GM04504 (cell line): ENCODE measurements at places on chromosomes 11 and 22.

GRCh38 chr22:38069372-38070249 lies 12.4 kb downstream of the PICK1 start:
- DNase-seq = peak; percentile 24

DNA sequence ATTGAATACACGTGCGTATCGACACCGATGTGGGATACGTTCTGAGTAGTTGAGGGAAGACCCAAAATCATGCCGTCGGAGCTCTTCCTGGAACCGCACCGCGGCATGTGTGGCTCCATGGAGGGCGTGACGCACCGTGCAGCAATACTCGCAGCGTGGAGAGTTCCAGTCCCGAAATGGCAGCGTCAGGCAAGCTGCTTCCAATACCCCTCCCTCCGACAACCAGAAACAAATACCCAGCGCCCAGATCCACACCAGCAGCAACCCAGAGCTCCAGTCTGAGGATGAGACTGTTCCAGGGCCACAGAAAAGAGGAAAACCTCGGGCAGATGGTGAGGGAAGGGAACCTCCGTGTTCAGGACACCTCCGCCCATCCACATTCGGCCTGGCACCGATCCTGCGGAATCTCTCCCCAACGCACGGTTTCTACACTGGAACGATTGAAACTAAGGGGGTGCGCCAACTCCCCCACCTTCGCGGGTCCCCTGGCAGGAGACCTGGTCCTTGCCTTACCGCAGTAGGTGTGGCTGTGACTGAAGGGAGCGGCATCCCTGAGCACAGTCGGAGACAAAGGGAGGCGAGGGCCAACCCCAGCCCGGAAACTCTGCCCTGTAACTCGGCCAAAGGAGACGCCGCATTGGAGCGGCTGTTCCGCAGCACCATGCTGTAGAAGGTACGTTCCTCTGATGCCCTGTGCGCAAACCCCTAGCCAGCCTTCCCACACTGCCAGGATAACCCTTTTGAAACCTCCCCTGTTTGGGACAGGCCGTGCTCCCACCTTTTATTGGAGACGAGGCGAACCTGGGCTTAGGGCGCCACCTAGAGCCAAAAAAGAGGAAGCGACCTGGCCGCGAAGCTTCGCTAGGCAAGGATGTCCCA lies 28.2 kb downstream of the DBX1 start:
- DNase-seq = no peak

DNA sequence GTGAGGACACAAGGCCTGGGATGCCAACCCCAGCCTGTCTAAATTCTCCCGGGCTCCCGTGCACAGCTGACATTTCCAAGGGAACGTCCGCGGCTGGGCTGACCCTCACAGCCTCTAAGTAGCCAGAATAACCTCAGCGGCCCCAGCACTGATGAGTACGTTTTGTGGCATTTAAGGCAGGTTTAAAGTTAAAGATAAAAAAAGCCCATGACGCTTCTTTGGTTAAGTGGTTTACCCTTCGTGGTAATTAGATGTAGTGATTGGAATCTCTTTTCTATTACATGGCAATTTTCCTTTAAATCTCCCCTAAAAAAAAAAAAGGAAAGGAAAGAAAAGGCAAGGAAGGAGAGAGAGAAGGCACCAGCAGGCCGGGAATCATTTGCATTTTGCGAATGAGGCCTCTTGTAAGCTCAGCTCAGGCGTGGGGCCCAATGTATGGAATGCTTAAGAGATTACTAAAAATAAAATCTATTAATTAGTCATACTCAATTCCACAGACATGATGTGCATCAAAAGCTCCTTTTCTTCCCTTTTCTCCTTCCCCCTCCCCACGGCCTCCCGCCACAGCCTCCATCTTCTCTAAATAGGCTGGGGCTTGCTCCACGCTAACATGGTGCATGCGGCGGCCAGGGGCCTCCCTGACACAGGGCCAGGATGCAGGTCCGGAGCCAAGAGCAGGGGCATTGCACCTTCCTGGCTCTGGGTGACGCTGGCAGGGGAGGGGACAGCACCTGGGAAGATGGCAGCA lies 44.1 kb downstream of the MACROD1 start:
- peak; percentile 33 for DNase-seq

DNA sequence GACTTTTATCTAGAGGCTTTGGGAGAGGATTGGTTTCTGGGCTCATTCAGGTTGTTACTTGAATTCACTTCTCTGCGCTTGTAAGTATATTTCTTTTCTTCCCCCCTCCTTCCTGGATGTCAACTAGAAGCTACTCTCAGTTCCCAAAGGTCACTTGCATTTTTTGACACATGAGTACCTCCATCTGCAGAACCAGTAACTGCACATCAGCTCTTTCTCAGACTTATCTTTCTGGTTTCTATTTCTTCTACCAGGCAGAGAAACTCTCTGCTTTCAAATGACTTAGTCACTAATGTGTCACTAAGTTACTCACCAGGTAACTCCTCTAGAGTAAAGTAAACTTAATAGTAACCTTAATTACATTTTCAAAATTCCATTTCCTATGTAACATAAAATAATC lies 773.0 kb upstream of the LUZP2 start:
- DNase-seq = no peak

- peak; percentile 13 for DNase-seq
Measured at GRCh38 chr22:29457730-29458129, 19.3 kb downstream of the RFPL1 start.

GRCh38 chr11:76626921-76627401 lies 43.6 kb downstream of the LRRC32 start:
- DNase-seq = peak; percentile 50

DNA sequence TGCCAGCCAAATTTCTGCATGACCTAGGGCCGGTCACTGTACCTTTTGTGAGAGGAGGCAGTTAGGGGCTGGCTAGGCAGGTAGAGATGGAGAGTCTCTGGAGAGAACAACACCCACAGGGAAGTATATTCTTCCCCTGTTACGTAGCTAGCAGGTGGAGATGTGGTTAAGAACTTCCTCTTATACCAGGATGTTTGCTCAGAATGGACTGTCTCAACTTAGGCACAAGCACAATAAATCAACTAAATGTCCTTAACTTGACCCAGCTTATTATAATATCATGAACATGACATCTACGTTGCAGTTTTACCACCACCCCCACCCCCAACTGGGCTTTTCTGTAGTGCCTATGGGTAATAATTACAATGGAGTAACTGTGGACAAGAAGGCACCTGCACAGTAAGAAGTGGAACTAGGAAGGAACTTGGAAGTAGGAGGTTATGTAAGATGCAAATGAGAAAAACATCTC lies 60.7 kb upstream of the MPEG1 start:
- no peak for DNase-seq

- no peak for DNase-seq
Measured at GRCh38 chr11:65323813-65324212, 9.1 kb downstream of the CDC42EP2 start.

GRCh38 chr11:127050186-127050585 lies 49.6 kb upstream of the KIRREL3 start:
- no peak for DNase-seq

DNA sequence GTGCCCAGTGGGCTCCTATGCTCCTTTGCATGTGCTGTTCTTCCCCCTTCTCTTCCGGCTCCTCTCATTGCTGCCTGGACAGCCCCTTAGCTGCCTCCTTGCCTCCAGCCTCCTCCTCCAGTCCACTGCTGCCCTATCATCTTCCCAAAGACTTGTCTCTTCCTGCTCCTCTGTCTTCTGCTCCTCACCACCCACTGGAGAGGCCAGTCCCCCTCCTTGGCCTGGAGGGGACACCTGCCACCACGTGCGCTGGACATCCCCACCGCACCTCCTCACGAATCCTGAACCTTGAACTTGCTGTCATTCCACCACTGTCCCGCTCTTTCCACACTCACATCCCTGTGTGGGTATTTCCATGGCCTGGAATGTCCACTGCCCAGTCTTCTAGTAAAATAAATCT lies 49.8 kb downstream of the MICAL2 start:
- no peak for DNase-seq

- no peak for DNase-seq
Measured at GRCh38 chr22:21641417-21641788, 699 bp upstream of the SDF2L1 start.

- no peak for DNase-seq
Measured at GRCh38 chr11:9379041-9379440, 5.4 kb upstream of the IPO7 start.

DNA sequence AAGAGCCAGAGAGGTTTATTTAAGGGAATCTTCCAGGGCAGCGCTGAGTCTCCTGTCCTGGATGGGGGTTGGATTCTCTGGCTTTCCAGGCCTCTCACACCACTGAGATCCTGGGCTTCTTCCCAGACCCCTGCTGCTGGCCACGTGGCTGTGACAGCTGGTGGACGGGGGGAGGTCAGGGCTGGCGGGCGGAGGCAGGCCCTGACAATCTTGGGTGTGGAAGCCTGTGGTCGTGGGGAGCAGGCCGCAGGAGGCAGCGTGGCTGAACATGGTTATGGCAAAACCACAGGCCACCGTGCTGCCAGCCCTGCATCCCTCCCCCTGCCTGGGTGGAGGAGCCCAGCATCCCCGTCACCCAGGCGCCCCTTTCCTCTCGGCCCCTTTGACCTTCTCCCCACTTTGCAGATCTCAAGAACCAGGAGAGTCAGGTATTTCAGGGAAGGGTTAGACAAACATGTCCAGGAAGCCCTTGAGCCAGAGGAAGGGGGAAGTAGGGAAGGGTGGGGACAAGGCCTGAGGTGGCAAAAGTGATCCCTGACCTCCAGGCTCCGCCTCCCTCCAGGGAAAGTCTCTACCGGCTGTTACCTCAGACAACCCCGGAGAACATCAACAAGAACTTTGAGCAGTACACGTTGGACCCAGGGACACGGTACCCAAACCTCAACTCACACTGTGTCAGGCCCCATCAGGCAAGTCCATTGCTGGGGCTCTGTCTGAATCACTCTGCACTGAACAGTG lies 111.8 kb downstream of the MICAL2 start:
- DNase-seq = no peak

DNA sequence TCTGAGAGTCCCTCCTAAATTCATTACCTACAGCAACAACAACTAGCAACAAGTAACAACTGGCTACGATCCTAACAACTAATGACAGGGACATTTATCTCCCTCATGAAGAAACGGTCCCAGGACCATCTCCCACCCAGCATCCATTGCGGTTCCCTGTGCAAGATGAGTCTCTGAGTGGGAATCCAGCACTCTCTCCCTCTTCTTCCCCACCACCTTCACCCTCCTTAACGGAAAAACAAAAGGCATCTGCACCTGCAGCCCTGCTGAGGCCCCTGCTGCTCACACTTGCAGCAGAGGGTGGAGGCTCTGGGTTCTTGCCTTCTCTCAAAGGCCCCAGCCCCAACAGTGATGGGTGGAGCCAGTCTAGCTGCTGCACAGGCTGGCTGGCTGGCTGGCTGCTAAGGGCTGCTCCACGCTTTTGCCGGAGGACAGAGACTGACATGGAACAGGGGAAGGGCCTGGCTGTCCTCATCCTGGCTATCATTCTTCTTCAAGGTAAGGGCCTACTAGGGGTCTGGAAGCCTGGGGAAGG lies at the start of gene CD3G:
Gene CD3G (plus strand): TSS at position 364 of the 535 bp plus-strand sequence. CDS start 80 bp downstream, at position 444.
- no peak for DNase-seq

DNA sequence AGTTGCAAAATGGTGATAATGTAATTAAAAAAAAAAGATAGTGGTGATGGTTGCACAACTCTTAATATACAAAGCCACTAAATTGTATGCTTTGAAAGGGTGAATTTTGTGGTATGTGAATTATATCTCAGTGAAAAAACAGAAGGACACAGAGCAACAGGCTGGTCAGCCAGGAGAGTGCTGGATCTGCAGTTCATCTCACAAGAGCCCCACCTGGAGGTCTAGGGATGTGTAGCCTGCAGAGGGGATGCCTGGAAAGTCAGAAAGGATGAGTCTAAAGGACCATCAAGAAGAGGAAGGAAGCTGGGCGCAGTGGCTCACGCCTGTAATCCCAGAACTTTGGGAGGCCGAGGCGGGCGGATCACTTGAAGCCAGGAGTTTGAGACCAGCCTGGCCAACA lies 9.0 kb downstream of the POLR3H start:
- DNase-seq = no peak

DNA sequence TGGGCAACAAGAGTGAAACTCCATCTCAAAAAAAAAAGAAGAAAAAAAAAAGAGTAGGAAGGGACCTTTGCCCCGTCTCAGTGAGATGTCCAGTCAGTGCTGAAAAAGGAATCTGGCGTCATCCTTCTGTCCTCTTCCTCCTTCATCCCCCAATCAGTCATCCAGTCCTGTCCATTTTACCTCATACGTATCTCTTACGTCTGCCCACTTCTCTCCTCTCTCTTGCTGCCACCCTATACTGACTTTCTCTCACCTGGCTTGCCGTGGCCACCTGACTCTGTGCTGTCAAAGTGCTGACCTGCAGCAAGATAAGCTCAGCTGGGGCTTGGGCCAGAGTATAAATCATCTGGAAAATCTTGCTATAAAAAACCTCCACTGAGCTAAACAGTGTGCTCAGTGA lies 13.6 kb downstream of the SEPTIN3 start:
- no peak for DNase-seq

DNA sequence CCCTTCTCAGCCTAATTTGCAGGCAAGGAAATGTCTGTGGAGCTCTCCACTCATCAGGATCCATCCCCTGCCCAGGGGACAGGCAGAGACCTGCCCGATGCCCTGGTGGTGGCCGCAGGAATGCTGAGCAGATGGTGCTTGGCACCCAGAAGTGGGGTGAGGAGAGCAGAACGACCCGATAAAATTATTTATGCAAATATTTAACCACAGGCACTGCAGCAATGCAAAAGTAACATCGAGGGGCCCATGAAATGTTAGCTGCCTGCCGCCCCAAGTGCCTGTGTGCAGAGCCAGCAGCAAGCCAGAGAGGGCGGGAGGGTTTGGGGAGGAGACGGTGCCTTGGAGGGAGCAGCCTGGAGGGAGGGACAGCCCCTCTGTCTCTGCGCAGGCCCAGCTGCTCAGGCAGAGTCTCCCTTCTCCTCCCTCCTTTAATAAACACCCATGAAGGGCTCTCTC lies 205.5 kb downstream of the CTTN start:
- no peak for DNase-seq

DNA sequence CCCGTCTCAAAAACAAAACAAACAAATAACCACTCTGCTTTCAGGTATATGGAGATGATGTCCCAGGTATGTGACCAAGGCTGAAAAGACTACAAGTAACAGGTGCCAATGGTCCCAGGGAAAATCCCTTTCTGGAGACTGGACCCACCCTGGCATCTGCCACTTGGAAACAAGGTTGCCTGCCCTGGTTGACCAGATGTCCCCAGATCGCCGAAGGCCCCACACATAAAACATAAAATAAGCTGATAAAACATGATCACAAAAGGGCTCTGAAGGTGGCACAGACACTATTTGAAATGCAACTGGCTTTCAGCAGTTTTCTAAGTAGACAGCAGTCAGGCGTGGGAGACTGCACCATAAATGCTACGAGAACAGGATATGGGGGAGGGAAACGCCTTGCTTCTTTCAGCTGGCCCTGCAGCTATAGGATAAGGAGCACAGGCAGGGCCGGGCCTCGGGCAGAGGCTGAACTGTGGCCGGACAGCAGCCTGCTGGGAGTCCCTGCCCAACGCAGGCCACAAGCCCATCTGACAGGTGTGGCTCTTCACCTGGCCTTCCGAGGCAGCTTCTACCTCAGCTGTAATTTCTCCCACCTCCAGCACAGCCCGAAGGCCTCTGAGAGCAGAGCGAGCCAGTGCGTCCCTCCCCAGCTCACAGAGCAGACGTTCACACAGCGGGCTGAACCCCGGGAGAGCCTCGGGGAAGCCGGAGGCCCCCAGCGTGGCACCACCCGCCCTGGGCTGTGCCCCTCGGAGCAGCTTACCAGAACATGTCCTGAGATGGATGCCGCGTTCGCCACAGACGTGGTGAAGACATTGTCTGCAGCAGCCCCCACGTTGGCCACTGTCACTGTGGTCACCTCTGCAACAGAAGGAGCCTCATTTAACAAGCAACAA lies 4.0 kb downstream of the DEAF1 start:
- no peak for DNase-seq

GRCh38 chr11:4672470-4672869 lies 25.2 kb downstream of the OR51E2 start:
- DNase-seq = no peak

GRCh38 chr11:62324731-62325556 lies 12.3 kb upstream of the ASRGL1 start:
- DNase-seq = no peak
